ENCODE measurements at places on chromosomes 2 and 18. TPM values are rescaled to one million over a fixed set of nuclear protein-coding genes. Genes with fewer than 3 reads are reported as not detected.

The PRSS56 gene
- total RNA-seq = not detected

The TNFRSF11A gene
- total RNA-seq = 11.1 TPM

The EVX2 gene
- not detected for total RNA-seq

The ELOA2 gene
- total RNA-seq = not detected

All from endothelial cell of umbilical vein (primary cell).